ENCODE measurements at places on chromosomes 3 and 15.

DNA sequence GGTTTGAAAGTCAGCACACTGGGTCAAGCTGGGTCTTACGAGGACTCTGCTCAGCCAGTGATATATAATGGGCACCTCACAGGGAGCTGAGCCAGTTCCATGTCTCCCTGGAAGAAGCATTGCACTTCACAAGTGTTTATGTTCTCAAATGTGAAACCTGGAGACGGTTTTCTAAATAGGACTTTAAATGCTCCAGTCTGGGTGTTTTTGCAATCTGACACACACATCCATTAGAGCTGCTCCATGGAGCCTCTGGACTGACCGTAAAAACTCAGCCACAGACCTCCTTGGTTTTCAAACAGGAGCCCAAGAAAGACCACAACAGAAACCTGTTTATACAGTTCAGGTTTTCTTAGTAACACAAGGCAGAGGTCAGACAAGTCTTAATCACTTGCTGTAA lies 201.3 kb upstream of the LRIG1 start:
- DNase-seq, result no peak

DNA sequence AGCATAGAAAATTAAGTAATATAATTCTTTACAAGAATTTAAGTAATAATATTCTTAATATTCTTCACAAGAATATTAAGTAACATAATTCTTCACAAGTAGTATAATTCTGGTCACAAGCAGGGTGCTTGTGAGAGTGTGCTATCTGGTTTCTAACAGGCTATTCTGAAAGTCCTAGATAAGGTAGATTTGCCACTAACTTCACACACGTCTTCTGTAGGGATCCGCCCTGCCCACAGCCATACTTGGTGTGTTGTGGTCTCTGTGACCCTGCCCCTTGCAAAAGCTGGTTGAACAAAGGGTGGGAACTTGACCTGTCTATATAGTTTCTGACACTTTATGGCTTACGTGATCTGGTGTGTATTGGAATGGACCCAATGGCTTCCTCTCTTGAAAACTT lies 253.4 kb upstream of the MDFIC2 start:
- no peak for DNase-seq

DNA sequence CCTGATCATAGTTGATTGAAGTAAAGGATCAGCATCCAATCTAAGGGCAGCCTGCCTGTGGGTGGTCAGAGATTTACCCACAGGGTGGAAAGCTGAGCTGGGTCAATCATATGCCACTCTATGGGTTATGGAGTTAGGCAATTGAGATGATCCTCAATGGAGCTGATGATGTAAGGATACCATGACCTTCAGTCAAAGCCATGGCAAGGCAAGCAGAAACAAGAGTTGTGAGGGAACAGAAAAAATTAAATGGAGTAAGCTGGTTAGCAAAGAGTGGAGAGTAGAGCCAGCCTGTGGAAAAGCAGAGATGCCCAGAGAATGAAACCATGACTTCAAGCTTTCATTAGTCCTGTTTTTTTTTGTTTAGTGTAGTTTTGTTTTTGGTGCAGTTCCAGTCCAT lies 5.7 kb upstream of the IQGAP1 start:
- no peak for DNase-seq

GRCh38 chr3:64454179-64454578 lies 228.9 kb upstream of the PRICKLE2 start:
- DNase-seq, result no peak

- no peak for DNase-seq
These were observed 84.9 kb upstream of the LRRFIP2 start for GRCh38 chr3:37259291-37259690.

- DNase-seq, result no peak
These were observed 79.0 kb downstream of the REC114 start for GRCh38 chr15:73522011-73522410.

DNA sequence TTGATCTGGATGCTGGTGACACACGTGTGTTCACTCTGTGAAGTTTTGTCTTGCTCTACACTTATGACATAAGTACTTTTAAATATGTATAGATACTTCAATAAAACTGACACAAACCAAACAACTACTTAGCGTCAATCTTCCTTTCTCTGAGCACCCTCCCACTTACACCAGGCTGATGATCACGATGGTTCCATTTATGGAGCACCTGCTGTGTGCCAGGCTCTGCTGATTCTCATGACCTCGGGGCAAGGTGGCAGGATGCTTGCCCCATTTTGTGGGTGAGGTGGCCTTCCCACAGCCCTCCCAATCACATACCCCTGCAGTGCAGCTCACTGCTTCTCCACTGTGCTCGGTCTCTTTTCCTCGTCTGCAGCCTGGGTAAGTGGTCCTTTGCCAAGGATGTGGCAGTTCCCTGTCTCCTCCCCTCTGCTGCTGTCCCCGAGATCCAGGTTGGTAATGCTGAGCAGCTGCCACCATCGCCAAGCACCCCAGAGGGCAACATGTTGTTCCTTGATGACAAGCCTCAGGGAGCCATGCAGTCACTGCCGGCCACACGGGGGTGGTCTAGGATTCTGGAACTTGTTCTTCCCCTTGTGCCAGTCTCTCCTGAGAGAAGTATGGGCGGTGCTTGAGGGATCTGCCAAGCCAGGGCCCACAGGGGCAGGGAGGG lies 20.6 kb upstream of the ADCY5 start:
- no peak for DNase-seq
